ENCODE measurements at places on chromosomes 7 and 10.

DNA sequence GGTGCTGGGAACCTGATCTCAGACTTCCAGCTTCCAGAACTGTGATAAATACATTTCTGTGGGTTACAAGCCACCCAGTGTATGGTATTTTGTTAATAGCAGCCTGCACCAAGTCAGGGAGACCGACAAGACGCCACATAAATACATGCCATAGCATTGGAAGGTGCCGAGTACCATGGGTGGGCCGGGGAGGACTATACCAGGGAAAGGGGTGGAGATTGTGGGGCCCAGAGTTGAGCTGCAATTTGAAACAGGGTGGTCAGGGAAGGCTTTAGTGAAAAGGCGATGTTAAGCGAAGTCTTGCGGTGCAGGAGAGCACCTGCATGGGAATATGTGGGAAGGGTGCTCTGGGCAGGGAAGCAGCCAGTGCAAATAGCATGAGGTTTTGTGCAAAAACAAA, 88.9 kb upstream of the LRRC4 start:
- DNase-seq = no peak

DNA sequence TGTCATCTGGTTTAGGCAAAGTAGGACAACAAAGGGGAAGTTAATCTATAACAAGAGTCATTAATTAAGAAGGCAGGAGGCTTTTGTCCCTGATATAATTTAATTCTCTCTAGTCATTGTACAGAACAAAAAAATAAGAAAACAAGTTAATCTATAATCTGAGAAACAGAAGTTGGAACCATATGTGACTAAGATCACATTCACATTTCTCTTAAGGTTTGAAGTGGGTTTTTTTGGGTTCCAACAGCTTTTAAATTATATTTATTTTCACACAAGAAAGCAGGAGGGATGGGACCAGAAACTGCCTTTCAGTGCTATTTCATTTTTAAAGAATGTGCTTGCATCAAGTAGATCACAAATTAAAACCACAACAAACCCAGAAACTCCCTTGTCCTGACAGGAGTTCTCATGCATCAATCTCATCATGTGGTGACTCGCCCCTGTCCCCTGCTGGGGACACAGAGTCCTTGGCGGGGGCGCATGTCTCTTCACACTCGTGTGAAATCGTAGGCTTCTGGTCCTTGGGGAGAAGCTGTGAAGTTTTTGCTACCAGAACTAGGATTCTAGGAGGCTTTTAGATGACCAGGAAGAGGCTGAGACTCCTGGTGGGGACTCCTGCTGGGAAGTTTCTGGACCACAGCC, 10.1 kb upstream of the OPN4 start:
- no peak for DNase-seq

GRCh38 chr7:99140813-99141212, 3.1 kb downstream of the SMURF1 start:
- DNase-seq = no peak

GRCh38 chr10:22658745-22659410, 55.5 kb downstream of the PIP4K2A start:
- no peak for DNase-seq
